ENCODE measurements at places on chromosomes 6 and 20.

DNA sequence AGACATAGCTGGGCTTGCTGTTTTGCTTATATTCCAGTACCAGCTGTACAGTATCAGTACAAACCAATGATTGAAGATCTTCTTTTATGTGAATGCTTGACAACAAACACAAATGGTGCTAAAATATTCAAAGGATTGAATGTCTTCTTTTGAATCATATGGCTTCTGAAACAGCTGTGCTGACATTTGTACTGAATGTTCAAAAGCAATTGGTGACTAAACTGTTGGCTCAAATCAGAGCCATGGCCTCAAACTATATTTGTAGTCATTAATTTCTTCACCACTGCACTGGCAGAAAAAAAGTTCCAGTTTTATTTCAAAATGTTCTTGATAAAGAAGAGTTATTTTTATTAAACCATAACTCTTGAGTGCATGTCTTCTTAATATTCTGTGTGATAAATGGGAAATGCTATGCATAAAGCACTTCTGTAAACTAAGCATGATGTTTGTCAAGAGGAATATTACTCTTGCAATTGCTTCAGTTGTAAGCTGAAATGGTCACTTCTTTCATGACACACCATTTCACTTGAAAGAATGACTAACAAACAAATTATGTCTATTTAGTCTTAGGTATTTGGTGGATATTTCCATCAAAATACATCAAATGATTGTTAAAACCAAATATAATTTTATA is 45.9 kb upstream of the CENPW start:
- DNase-seq = no peak

DNA sequence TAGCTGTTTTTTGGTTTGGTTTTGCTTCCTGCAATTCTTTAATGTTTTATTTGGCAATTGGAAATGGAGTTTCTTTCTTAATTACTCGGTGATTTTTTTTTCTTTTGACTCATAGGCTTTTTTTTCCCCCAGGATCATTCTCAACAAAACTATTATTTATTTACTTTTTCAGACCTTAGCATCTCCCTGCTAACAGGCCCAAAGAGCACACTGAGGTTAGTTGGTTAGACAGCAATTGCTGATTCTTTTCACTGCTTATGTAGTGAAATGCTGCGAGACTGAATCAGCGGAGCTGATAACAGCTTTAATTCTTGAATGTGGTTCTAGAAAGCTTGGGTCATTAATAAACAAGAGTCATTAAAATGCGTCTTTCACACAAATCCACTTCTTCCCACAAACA is 79.1 kb upstream of the ZFP64 start:
- no peak for DNase-seq

GRCh38 chr6:167839343-167839742 is 12.6 kb downstream of the AFDN start:
- DNase-seq = no peak

DNA sequence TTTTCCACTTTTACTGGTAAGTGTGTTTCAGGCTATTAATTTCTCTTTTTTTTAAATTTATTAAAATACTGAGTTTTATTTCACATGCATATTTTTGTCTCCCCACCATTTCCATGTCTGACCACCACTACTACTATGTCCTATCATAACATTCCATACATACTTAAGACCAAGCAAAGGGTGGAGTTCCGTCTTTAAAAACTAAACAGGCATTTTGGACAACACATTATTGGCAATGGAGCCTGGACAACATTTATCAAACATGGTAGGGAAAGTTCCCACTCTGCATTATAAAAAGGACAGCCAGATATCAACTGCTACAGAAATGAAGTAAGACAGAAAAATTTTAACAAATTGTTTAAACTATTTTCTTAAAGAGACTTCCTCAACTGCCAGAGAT is 91.9 kb downstream of the LMBRD1 start:
- DNase-seq = no peak

- peak; percentile 60 for DNase-seq
These were observed 1.1 kb upstream of the SAMD5 start for GRCh38 chr6:147507162-147508041.

DNA sequence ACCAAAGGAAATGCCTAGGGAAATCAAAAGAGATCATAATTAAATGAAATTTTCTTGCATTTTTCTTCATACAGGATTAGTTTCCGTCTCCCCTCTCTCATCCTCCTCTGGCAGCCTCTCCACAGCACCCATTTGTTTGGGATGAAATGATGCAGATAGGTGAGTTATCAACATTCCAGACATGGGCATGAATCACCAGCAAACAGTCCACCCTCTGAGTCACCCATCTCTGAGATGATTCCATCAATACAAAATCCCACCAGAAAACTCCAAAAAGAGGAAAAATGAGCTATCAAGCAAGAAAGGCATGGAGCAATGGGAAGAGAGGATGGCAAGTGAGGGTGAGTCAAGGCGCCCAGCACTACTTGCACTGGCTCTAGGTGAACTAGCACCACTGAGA is 11.4 kb downstream of the MC3R start:
- DNase-seq = no peak

- DNase-seq = no peak
These were observed 237.8 kb downstream of the LY86 start for GRCh38 chr6:6826095-6826901.

DNA sequence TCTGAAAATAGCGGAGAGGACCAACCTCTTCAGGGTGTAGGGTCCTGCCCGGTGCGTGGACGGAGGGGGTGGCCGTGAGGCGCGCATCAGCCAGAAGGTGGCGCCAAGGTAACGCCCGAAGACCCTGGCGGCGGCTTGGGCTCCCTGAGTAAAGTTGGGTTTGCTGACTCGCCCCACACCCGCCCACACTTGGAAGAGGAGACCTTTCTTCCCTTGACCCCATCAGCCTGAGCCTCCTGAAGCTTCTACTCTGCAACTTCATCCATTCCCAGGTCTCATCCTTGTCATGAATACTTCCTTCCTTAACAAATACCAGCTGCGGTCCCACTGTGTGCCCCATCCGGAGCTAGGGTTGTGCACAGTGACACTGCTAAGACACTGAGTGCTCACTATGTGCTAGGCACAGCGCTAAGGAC is 14.6 kb downstream of the CD40 start:
- peak; percentile 71 for DNase-seq

GRCh38 chr20:1308067-1308701 is 20.8 kb downstream of the SDCBP2 start:
- DNase-seq = no peak

DNA sequence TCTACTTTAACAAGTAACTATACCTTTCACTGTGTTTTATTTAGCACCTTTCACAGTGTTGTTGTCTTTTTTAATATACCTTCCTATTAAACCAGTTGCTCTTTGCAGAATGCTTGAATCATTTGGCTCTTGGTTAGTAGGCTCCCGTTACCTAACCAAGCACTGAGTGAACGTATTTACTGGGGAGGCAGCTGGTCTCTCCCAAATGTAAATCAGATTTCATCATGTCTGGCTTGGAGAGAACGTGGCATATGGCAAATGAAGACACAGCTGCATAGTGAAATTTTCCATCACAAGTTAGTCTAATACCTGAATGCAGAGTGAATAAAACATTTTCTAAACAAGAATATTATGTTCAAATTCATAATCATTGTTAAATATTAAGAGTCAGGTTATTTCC is 12.4 kb downstream of the HTR1E start:
- no peak for DNase-seq

GRCh38 chr6:47545223-47545622 is 67.6 kb downstream of the CD2AP start:
- no peak for DNase-seq

DNA sequence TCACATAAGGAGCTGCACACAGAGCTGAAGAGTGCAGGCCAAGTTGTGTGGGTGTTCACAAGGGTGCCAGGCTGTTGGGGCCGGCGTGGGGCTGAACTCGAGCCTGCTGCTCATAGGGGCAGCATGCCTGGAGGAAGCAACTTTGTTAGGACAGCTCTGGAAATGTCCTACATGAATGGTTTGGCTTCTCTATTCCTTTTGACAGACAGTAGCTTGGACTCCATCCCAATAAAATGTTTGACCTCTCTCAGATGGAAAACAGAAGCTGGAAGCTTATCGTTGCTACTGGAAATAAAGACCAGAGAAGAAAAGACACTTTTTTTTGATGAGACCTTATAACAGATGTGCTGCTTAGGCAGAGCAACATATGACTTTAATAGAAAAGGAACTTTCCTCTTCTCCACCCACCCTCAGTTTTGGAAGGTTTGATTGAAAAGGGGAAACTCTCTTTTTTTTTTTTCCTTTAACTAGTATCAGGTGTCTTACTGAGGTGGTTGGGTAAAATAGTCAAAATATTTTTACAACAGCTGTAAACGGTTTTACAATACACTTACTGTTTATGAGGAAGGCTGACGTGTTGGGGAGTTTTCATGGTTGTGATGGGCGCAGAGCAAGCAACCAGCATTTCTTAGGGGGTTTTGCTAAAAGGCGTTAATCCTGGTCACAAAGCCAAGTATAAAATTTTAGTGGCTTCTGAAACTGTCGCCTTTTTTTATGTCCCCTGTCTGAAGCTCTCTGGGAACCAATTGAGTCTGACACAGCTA is 80.7 kb upstream of the EEF1E1 start:
- DNase-seq = no peak

DNA sequence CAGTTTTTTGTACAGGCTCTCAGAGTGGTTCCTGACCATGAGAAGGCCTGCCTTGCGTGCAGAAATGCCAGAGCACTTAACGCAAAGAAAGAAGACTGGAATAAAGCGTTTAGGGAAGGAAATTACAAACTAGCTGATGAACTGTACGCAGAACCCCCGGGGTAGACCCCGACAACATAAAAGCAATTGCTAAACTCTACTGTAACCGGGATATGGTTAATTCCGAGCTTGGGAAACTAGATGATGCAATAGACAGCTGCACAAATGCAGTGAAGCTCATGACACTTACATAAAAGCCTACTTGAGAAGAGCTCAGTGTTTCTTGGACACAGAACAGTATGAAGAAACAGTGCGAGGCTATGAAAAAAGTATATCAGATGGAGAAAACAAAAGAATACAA is 35.7 kb downstream of the CITED2 start:
- DNase-seq = no peak

DNA sequence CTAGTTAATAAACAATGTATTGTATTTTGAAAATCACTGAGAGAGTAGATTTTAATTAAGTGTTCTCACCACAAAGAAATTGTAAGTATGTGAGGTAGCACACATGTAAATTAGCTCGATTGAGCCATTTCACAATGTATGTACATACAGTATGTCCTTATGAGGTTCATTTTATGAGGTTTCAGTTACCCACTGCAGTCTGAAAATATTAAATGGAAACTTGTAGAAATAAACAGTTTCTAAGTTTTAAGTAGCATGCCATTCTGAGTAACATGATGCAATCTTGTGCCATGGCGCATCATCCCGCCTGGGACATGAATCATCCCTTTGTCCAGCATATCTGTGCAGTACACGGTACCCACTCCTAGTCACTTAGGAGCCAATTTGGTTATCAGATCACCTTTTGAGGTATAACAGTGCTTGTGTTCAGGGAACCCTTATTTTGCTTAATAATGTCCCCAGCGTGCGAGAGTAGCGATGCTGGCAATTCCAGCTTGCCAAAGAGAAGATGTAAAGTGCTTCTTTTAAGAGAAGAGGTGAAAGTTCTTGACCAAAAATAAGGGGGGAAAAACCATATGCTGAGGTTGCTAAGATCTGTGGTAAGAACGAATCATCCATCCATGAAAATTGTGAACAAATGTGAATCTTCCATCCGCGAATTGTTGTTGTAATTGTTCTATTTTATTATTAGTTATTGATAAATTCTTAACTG is 64.7 kb downstream of the KCNS1 start:
- no peak for DNase-seq

GRCh38 chr20:23125625-23126191 is 39.6 kb upstream of the CD93 start:
- DNase-seq = peak; percentile 48

Data from Peyer's patch (tissue), 4 donors.